ENCODE measurements at places on chromosomes 2 and 18. TPM values are rescaled to one million over a fixed set of nuclear protein-coding genes. Genes with fewer than 3 reads are reported as not detected.

- DNase-seq = no peak
These were observed 927.8 kb downstream of the SUCLG1 start for GRCh38 chr2:83531206-83531826.

GRCh38 chr2:162343492-162343823 is 474 bp upstream of the GCA start:
- no peak for DNase-seq

- no peak for DNase-seq
These were observed 223.6 kb downstream of the LRRTM1 start for GRCh38 chr2:80080957-80081356.

DNA sequence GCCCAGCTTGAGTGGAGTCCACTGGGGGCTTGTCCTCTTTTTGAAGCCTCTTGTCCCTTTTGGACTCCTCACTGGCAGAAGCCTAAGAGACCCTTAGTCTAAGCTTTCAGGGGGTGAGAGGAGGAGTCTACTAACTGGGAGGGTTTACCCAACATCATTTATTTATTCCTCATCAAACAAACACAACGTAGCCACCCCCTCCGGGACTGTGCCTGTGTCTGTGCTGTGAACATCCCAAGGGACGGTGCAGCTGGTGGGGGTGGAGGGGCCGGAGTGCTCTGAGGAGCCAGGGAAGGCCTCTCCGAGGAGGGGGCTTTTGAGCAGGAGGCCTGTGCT is 42.7 kb upstream of the TAF1B start:
- no peak for DNase-seq

DNA sequence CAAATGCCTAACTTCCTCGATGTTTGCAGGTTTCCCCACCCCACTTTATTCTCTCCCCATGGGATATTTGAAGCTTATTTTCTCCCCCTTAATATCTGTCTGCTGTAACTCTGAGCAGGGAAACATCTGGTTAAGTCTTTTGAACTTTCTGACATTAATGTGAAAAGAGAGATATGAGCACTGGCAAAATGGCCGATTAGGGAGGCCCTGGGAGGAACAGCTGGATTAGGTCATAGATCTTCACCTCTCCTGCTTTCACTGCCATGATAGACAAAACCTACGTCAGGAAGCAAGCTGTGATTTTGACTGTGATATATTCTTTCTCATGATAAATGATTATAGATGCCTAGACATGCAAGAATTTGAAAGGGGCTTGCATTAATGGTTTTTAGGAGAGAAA is 43.6 kb downstream of the LYPD6B start:
- no peak for DNase-seq

- DNase-seq = no peak
These were observed 26.3 kb downstream of the MRPL35 start for GRCh38 chr2:86225581-86225980.

- no peak for DNase-seq
These were observed 20.0 kb upstream of the LPIN1 start for GRCh38 chr2:11726384-11726783.

DNA sequence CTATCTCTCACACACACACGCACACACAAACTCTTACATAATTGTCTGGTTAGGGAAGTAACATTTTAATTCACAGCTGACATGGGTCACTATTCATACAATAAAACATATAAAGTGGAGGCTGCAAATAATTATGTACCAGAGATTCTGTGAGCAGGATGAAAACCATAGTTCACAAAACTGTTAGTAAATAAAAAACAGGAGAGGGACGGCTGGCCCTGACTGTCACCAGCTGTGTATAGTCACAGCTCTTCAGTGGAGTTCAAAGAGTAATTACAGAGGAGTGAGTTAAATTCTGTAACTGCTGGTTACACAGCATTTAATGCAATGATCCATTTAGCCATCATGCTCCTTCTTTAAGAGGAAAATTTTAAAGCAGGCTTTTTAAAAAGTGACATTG is 76.9 kb downstream of the NRXN1 start:
- no peak for DNase-seq

- DNase-seq = no peak
These were observed 3.8 kb downstream of the LBH start for GRCh38 chr2:30235008-30235655.

DNA sequence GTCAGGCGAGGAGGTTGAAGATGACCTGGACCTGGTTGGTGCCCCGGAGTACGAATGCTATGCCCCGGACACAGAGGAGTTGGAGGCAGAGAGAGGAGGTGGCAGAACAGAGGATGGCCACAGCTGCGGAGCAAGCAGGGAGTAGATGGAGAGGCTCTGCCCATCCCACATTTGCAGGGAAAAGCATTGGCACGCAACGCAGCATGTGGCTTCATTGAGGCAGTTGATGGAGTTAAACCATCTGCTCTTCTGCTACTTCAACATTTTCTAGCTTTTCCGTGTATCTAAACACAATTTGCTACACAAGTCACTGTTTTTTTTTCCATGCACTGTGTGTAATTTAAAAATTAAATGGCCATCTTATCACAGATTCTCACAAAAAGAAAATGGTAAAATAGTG is 11.8 kb downstream of the RBFA start:
- DNase-seq = no peak

GRCh38 chr2:231933916-231934401 is 7.8 kb upstream of the NPPC start:
- DNase-seq = no peak

GRCh38 chr2:217636991-217637561 is 365.7 kb downstream of the TNS1 start:
- DNase-seq = no peak

GRCh38 chr2:59935005-59935404 is 618.4 kb downstream of the BCL11A start:
- DNase-seq = no peak

GRCh38 chr2:198383392-198383791 is 579.0 kb downstream of the PLCL1 start:
- DNase-seq = no peak

DNA sequence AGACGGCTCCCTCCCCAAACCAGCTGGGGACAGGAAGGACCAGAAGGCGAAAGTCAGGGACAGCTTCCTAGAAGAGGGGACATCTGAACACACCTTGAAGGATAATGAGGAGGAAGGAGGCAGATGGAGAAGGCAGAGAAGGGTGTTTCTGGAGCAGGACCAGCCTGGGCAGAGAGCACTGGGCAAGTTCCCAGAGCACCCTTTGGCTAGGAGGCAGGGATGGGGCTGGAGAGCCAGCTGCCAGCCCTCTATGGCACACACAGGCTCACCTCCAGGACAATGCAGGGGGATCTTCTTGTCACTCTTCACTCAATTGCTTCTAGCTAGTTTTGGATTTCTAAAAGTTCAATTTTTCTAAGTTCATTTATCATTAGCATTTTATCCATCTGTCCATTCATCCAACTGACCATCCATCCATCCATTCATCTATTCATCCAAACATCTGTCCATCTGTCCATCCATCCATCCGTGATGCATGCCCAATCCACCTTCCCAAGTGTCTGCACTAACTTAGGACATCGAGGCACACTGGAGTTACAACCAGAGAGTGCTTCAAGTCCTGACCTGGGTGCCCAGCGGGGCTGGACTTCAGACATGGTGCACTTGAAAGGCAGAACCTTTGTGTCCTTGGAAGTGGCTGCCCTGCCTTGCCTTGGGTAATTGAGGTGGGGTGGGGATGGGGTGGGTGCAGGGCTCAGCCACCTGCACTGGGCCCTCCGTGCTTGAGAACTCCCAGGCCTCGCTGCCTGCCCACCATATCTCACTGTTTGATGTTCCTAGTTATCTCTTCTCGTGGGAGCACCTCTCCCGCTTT is 42.5 kb downstream of the INHBB start:
- no peak for DNase-seq

The ANKRD12 gene
- 16.8 TPM for total RNA-seq

The DSG2 gene
- 23.3 TPM for total RNA-seq

The ALPI gene
- not detected for total RNA-seq

The LAMA1 gene
- total RNA-seq = 0.44 TPM

The ST3GAL5 gene
- 1.3 TPM for total RNA-seq

The AKAIN1 gene
- total RNA-seq = not detected

The GPAT2 gene
- not detected for total RNA-seq

The KCMF1 gene
- total RNA-seq = 62.1 TPM

The CTLA4 gene
- not detected for total RNA-seq

The CHRND gene
- 0.10 TPM for total RNA-seq

All from HepG2 (cell line).